ENCODE measurements at places on chromosomes 13 and 19.

DNA sequence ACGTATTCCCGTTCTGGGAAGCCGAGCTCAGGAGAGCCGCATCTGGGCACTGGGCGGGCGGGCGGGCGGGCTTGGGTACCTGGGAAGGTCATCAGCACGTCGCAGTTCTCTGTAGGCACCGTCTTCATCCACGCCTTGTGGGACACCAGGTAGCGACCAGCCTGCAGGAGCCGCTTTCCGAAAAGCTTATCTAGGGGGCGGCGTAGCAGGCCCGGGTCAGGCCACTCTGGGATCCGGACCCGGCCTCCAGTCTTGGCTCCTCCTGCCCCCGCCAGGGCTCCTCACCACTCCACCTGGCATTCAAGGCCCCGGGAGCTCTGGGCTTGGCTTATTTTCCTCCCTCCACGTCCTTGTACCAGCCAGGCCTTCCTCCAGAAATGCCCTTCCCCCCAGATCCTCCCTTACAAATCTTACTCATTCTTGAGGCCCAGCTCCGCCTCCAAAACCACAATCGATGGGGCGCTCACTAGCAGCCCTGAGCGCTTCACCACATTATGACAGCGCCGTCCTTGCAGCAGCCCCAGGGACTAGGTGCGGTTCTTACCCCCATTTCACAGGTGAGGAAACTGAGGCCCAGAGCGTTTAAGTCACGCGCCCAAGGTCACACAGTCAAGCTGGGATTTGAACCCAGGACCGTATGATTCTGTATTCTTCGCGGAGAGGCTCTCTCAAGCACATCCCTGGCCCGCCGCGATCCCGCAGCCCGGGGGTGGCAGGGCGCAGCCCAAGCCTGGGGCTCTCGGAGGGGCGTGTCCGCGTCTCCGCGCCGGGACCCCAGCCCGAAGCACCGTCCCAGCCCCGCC is 843 bp downstream of the ANO8 start:
- no peak for DNase-seq

GRCh38 chr19:49637821-49638738 is 1.9 kb downstream of the RRAS start:
- DNase-seq: no peak

GRCh38 chr13:94968040-94968756 is 255.9 kb upstream of the SOX21 start:
- peak; percentile 40 for DNase-seq

- DNase-seq: no peak
Measured at GRCh38 chr13:80164462-80164861, 176.5 kb downstream of the SPRY2 start.

DNA sequence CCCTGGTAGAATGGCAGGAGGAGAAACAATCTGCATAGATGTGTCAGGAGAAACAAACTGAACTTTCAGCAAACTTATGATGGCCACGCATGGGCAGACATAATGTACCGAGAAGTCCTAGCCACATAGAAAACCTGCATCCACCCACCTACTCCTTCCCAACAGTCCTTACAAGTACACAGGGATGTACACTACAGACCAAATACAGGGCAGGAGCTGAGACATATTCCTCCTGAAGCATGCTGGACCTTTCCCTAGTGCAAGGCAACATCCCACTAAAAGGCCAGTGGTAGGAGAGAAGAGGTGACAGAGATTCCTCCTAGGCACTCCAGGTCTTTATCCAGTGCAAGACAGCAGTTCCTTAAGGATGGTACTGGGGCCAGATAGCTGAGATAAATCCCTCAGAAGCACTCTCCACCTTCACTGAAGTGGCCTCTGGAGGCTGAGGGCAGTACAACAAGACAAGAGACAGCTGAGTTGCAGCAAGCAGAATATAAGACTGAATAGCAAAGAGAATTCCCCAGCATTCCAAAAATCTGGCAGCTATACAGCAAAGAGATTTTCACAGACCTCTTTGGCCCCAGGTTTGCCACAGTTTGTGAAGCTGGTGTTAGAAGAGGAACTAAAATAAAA is 18.3 kb downstream of the VWA8 start:
- DNase-seq: no peak

DNA sequence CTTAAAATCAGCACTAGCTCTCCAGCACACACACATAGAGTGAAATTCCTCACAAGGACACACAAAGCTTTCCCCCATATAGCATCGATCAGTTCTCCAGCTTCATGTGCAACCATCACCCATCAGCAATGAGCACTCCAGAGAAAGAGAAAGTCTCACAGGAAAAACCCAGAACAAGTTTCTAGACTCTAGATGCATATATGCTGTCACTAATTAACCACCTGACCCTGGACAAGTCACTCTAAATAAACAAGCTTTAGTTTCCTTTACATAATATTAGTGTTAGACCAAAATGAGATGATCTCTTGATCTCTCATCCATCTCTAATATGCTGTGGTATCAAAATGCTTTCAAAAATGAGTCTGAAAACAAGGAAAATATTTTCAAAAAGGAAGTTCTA is 81.2 kb downstream of the TBC1D4 start:
- DNase-seq: no peak

DNA sequence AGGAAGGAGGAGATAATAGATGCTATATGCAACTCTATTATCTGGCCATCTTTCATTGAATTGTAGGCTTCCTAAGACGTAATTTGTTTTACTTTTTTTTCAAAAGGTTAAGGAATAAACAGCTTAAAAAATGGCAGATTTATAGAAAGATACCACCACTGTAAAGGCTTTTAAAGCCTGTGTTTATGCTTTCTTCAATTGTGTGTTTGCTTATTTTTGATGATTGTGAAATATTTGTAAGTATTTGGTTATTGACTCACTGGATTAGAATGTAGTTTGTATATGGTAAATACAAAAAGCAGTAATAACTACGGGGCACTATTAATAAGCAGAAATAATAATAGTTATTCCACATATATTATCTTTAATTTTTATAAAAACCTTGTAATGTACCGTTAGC is 437.9 kb downstream of the KLF5 start:
- no peak for DNase-seq

GRCh38 chr19:35692010-35692409 is 12.3 kb upstream of the ZBTB32 start:
- DNase-seq: no peak

GRCh38 chr19:34104557-34104956 is 67.7 kb upstream of the LSM14A start:
- no peak for DNase-seq

DNA sequence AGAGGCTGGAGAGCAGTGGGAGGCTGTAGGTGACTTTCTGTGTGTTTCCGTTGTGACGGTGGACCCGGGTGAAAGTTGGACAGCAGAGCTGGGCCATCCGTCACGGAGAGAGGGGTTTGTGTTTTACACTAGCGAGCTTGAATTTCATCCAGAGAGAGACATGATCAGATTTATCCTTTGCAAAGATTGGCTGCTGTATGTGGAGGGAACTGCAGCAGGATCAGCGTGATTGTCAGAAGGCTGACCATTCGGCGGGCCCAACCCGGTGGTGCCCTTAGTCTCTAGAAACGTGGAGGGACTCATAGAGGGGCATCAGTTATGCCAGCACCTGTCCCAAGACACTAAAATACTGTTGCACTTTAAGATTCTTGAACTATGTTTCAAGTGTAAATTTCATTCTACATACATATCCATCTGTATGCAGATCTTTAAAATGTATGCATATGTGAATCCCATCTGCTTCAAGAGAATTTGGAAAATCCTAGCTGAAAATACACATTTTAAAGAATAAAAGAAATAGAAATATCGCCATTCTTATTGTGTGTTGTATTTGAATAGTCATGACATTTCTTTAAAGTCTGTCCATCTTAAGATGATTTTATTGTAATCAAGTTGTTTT is 7.0 kb downstream of the FAM124A start:
- DNase-seq: no peak

DNA sequence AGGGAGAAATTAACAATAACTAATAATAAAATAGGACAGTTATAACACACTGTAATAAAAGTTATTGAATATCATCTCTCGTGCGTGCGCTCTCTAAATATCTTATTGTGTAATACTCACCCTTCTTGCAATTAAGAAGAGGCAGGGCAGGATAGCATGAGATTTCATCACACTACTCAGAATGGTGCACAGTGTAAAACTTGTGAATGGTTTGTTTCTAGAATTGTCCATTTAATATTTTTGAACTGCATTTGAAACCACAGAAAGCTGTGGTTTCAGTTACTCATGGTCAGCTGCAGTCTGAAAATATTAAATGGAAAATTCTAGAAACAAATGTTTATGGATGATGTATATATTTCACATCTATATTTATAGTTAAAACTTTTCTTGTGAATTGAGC is 161.1 kb downstream of the DCT start:
- DNase-seq: no peak

GRCh38 chr13:27018344-27018861 is 153.2 kb downstream of the USP12 start:
- no peak for DNase-seq

GRCh38 chr13:40028446-40028845 is 373.0 kb downstream of the COG6 start:
- DNase-seq: no peak

- DNase-seq: no peak
Measured at GRCh38 chr19:57377498-57378146, 12.0 kb upstream of the ZNF548 start.

DNA sequence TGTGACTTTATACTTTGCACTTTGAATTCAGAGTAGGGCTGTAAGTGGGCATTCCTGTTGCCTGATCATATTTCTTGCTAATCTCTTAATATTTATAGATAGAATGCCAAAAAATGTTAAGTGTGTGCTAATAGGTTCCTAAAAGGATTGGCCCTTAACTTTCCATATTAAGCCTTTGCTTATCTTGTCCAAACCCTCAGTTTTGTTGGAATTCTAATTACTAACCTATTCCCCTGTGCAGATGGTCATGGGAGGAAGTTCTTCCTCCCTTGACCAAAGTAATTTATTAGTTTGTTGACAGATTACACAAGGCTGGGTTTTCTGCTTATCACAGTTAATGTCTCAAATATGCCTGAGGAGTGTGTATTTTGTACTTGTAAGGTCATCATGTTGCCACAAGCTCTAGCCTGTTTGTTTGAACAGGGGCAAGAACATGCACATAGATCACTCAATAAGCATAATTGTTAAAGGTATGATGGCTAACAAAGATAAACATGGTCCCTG is 541.1 kb upstream of the SPRY2 start:
- DNase-seq: no peak

DNA sequence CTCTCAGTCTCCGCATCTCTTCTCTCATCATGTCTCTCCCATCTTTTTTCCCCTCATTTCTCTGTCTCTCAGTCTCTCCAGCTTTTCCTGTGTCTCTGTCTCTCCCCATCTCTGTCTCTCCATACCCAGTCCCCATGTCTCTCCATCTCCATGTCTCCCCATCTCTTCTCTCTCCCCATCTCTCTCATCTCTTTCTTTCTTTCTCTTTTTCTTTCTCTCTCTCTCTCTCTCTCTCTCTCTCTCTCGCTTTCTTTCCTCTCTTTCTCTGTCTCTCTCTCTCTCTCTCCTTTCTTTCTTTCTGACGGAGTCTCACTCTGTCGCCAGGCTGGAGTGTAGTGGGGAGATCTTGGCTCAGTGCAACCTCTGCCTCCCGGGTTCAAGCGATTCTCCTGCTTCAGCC is 12.6 kb upstream of the NFIX start:
- DNase-seq: no peak

- DNase-seq: no peak
Measured at GRCh38 chr19:40245506-40246128, 19.1 kb upstream of the CCNP start.

DNA sequence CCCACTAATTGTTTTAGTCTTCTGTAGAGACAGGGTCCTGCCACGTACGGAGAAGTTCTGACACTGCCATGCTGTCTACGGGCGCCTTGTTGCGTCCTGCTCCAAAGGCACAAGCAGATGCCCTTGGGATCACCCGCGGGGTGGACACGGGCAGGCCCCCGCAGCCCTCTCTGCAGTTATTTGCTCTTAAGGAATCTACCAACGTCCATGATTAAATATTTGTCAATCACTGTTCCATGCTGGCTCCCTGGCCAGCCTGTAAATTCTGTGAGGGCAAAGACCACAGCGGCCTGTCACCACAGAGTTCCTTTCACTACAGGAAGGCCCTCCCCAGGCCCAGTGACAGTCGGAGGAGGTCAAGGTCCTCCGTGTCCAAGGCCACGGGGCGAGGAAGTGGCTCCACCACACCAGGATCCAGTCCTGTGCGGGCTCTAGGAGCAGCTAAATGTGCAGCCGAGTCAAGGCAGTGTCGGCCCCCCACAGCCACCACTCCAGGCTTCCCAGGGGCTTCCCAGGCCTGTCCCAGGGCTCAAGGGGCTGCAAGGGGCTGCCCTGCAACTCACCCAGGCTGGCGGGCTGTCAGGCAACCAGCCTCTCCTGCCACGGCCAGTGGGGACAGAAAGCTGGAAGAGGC is 2.1 kb downstream of the RNF126 start:
- no peak for DNase-seq

- DNase-seq: no peak
Measured at GRCh38 chr19:29964171-29964570, 22.1 kb downstream of the URI1 start.

- DNase-seq: no peak
Measured at GRCh38 chr13:20043207-20043925, 84.8 kb downstream of the ZMYM2 start.

- DNase-seq: no peak
Measured at GRCh38 chr13:102933122-102933521, 87.3 kb downstream of the ERCC5 start.

DNA sequence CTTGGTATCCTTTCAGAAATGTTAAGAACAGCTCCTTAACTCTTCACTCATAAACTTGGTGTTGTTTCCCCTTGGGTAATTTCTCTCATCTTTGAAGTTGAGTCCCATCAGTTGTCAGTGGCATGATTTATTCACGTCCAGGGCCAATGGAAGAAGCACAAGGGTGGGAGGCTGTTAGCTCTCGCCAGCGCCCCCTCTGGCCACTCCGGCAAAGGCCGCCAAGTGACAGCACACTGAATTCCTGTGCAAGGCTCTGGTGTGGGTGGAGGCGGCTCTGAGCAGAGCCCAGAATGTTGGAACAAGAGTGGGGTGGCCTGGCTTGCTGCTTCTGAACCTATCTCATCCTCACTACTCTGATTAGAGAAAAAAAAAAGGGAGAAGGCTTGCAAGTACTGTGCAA is 13.1 kb upstream of the MEDAG start:
- no peak for DNase-seq

DNA sequence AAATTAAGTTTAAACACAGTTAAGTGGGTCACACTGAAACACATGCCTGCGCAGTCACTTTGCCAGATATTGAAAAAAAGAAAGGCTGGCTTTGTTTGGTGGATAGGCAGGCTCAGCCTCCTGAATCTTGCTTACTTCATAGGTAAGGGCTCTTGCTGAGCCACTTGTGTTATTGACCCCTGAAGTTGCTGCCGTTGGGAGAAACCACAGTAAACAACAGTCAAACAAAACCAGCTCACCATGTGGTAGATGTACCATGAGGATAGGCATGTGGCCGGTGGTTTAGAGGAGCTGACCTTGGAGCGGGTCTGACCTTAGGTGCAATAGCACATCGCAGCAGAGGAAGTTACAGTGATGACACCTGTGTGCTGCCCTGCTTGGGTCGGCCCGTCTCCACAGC is 52.2 kb downstream of the SPATA13 start:
- no peak for DNase-seq

GRCh38 chr13:51967482-51968446 is 43.5 kb downstream of the ATP7B start:
- no peak for DNase-seq

- DNase-seq: no peak
Measured at GRCh38 chr19:32246006-32246405, 99.4 kb upstream of the ZNF507 start.

GRCh38 chr13:76663592-76664335 is 222.4 kb downstream of the KCTD12 start:
- DNase-seq: no peak
